ENCODE measurements at places on chromosomes 11 and 22.
A peak's percentile ranks its signal among the peaks of the same experiment; 100 is the strongest.

DNA sequence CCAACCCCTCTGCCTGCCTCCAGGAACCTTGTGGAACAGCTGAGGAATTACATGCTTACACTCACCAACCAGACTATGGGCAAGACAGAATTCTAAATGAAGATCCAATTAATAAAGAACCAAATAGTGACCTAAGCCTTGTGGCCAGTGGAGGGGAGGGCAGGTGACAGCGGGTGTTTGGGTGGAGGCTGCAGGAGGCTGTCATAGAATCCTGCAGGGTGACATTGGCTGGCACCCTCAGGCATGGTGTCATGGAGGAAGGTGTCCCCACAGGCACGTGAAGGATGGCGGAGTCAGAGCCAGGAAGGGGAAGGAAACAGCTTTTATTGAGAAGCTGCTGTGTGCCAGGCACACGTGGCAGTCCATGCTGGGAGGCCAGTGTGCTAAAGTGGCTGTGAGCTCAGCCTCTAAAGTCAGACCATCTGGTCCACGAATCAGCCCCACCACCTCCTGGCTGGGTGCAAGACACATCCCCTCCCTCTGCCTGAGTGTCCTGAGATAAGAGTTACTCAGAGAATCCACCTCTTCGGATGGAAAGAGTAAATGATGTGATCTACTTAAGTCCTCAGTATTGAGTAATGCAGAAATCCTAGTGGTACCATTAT lies 8.7 kb downstream of the MYO18B start:
- DNase-seq = no peak

DNA sequence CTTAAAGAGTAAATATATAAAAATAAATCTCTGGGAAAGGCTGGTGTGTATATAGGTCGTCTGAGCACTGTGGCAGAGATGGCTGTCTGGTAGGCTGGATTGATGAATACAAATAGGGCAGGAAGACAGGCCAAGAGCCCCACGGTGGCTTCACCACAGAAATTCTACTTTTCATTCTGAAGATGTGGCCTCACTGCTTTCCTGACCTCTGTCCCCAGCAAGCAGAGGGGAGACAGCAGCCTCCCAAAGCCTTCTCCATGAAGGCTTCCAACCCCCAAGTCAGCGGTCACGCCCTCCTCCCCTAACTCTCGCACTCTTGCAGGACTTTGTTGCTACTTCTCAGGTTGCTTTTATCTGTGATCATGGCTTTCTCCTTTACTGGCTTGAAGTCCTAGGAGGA lies 10.6 kb upstream of the KCNJ1 start:
- DNase-seq = no peak

DNA sequence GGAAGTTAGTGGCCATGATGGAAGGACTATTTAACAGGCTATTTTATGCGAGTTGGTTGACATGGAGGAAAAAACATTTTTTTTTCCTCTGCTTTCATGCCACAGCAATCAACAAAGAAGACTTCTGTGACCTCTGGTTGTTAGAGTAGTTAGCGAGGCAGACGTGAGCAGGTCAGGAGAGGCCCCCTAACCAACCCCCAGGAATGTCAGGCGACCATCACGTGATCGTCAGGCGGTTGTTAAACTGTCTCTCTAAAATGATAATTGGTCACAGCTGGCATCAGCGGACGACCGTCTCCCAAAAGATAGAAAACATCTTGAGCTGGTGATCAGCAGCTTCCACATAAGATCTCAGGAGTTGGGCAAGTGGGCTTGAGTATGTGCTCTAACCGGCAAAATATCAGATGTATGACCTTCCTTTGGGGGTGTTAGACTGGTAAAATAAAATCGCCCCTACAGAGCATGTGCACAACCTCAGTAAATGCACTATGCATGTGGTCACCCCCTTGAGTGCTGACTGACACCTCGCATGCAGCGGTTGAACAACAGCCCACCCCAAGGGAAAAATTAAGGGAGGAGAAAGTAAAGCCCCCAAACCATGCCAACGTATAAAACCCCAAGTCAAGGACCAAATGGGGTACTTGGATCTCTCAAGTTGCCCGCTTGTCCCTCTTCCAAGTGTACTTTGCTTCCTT lies 20.9 kb upstream of the NARS2 start:
- no peak for DNase-seq

- peak; percentile 55 for DNase-seq
Observed at GRCh38 chr22:30386960-30387827, at the start of gene RNF215. RNF215 (minus strand) TSS chr22:30387411; CDS start chr22:30387313, 98 bp downstream.

DNA sequence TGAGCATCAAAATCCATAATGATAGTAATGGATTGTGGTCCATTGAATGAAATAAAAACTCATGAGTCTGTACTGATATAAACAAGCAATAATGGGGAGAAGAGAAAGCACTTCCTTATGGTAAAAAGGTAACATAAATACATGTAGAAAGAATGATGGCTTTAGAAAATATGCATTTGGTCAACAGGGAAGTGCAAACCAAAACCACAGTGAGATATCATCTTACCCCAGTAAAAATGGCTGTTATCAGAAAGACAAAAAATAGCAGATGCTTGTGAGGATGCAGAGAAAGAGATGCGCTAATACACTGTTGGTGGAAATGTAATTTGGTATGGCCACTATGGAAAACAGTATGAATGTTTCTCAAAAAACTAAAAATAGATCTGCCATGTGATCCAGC lies 6.9 kb upstream of the MMP20 start:
- DNase-seq = no peak

DNA sequence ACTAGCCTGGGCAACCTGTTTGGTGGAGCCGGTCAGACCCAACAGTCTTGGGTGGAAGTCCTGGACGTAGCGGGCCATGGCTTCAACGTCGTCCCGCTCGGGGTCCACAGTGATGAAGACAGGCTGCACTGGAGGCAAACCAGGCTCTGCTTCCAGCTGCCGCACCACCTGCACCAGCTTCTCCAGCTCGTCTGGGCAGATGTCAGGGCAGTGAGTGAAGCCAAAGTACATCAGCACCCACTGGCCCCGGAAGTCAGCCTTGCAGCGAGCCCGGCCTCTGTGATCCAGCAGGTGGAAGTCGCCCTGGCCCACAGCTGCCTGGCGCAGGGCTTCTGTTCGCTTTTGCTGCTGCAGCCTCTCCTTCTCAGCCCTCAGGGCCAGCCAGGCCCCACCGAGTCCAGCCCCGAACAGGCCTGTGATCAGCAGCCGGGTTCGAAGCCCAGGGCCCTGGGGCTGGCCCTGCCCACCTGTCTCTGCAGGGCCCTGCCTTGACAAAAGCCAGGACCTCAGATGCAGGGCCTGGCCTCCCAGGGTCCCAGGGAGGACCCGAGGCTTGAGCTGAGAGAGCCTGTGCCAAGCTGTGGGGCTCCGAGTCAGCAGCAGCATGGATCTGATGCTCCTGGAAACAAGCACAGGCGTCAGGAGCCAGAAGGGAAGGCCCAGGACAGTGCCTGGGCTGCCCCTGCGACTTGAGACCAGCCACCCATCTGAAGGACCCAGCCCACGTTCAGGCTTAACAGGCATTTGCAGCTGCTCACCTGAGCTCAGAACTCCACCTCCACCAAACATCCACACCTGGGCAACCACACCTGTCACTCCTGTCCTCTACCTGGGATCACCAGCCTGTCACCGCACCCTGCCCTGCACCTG lies 1.4 kb downstream of the SCO2 start:
- no peak for DNase-seq

DNA sequence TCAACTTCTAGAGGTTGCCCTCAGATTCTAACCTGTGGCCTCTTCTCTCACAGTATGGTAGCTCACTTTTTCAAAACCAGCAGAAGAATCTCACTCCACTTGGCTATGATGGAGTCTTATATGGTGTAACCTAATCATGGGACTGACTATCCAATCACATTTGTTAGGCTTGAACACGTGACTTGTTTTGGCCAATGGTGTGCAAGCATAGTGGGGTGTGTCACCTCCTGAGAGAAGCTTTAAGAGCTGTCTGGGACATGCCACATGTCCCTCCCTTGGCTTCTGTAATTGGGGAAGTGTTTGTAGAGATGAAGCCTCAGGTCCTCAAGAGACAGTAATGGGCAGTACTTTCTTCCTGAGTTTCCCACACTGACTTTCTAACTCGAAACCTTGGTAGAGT lies 12.8 kb upstream of the SMIM38 start:
- DNase-seq = no peak

- no peak for DNase-seq
Observed at GRCh38 chr11:19027829-19028595, 32.5 kb downstream of the MRGPRX2 start.
